NT2/D1 (cell line): ENCODE measurements at places on chromosomes 6 and 20.

DNA sequence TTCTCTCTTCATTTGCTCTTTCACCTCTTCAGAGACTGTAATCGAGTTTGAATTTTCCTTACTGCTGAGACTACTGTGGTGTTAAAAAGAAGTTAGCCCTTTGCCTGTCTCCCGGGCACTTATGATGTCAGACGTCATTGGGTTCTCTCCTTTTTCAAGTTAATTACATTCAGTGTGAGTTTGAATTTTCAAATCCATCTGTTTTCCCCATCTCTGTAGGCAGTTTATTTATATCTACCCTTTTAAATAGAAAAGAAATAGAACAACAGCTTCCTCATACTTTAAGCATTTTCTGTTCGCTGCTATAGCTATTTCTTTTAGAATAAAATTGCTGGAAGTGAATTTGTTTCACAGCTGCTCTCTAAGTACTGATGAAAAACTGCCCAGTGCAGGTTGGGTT lies 81.4 kb downstream of the MCHR2 start:
- no peak for DNase-seq

- no peak for DNase-seq
Measured at GRCh38 chr20:1629321-1629720, 9.5 kb upstream of the SIRPB1 start.

- DNase-seq = no peak
Measured at GRCh38 chr6:50116390-50116789, 66.7 kb upstream of the DEFB112 start.

GRCh38 chr6:118892355-118892991 lies 1.5 kb upstream of the ASF1A start:
- DNase-seq = no peak

- no peak for DNase-seq
Measured at GRCh38 chr20:3674995-3675900, 6.6 kb downstream of the ADAM33 start.
